COR-L47 (cell line): ENCODE measurements at places on chromosomes 6 and 20.

- DNase-seq, result no peak
Measured at GRCh38 chr20:51930775-51931174, 128.5 kb upstream of the SALL4 start.

GRCh38 chr6:7324520-7324919 is 11.5 kb upstream of the SSR1 start:
- DNase-seq, result no peak

DNA sequence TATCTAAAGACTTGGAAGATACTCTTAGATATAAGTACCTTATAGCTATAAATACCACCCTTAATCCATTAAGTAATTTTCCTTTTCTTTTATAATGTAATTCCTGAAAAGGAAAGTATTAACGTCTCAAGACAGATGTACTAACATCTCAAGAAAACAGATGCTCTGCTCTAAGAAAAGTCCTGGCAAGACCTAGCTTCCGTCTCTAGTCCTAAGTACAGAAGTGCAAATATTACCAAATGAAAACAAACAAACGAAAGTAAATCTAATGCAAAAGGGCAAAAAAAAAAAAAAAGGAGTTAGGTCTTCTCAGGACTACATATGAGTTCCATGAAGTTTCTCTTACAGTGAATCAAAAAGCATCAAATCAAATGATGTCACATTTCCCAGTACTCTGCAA is 106.8 kb upstream of the PDE10A start:
- DNase-seq, result no peak

DNA sequence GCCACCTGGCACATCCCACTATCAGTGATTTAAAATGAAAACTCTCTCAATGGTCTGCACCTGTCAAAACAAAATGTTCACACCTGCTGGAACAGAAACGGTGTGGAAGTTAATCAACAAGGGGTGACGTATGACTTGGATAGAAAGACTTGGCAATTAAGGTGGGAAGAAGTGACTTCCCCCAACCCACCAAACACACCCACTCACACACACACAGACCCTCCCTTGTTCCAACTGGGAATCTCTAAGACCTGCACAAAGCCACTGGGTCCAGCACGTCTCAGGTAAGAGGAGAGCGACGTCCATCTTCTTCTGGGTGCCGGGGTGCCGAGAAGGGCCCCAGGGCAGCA is 25.1 kb upstream of the TCFL5 start:
- DNase-seq, result peak; percentile 63

GRCh38 chr6:157222201-157222981 is 100.9 kb downstream of the TMEM242 start:
- no peak for DNase-seq

- DNase-seq, result no peak
Measured at GRCh38 chr6:31083742-31084354, 28.5 kb downstream of the C6orf15 start.

- DNase-seq, result no peak
Measured at GRCh38 chr20:59588236-59588855, 16.0 kb upstream of the PHACTR3 start.
